ENCODE measurements at places on chromosomes 4 and X. TPM values are rescaled to one million over a fixed set of nuclear protein-coding genes. Genes with fewer than 3 reads are reported as not detected.

Gene CLIC2
- 3.0 TPM for polyA plus RNA-seq

- DNase-seq, result peak; percentile 53
Observed at GRCh38 chrX:48802089-48802904, 430 bp downstream of the HDAC6 start.

- no peak for DNase-seq
Observed at GRCh38 chr4:133152330-133152821, 3.3 kb downstream of the PCDH10 start.

- DNase-seq, result no peak
Observed at GRCh38 chr4:152176627-152177214, 359.2 kb downstream of the FBXW7 start.

Gene PDZD4
- polyA plus RNA-seq, result 7.2 TPM
